GDM1 (cell line): ENCODE measurements at places on chromosomes 4 and X.

DNA sequence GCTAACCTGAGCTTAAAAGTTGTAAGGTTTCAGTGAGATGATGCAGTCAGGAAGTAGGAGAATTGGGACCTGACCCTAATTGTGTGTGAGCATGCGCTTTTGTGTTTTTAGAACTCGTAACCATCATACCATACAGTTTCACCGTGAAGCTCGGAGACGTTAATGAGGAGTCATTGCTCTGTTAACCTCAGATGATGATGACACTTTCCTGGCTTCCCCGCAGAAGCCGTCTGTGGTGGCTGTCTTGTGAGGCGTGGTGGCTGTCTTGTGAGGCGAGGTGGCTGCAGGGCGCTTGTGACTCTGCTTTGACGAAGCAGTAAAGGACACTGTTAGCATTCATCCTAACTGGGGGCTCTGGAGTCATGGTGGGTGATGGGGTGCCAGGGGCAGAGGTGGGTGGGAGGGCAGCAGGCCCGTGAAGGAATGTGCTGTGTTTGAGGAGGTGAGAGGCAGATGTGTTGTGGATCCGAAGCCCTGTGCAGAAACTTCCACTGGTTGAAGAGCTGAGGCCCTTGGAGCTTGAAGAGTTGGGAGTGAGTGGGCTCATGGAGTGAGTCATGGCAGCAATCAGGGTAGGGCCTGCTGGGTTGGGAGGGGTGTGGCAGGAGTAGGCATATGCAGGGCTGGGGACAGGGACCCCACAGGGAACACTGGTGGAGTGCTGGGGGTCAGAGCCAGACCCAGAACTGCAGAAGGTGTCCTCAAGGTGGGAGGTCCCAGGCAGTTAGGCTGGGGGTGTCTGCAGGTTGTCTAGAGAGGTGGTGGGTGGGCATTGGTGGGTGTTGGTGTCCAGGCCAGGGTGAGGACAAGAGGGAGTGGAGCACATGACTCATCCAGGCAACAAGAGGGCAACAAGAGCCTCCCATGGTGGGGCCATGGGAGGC is 57.4 kb downstream of the NSD2 start:
- no peak for DNase-seq

DNA sequence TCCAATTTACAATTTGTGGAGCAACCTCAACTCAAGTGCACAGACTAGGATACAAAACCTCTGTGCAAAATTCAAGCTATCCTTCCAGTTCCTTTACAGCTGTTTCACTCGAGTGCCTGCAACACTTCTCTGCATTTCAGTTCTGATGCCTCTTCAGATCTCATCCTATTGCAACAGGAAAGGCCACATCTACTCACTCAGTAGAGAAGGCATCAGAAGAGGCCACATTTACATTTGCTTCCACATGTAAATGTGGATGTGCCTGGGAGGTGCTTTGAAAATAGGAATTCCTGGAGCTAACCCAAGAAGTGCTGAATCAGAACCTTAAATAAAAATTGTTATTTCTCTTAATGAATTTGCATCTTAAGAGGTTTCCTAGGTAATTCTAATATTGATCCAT is 45.8 kb upstream of the SERTM2 start:
- DNase-seq = no peak

DNA sequence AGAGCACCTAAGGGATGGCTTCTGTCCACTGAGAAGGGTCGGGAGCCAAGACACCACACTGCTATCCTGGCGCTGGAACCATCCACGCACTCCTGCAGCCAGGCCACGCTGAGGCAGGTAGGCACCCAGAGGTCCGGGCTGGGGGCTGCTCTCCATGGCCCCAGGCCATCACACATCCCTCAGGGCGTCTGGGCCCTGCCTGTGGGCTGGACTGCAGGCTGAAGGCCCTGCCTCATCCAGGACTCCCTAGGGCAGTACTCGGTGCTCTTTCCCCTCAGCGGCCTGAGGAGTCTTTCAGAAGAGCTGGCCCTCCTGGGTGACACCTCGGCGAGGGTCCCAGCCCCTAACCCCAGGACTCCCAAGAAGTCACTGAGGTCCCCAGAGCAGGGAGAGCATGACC is 17.7 kb downstream of the FGFR3 start:
- DNase-seq = no peak

DNA sequence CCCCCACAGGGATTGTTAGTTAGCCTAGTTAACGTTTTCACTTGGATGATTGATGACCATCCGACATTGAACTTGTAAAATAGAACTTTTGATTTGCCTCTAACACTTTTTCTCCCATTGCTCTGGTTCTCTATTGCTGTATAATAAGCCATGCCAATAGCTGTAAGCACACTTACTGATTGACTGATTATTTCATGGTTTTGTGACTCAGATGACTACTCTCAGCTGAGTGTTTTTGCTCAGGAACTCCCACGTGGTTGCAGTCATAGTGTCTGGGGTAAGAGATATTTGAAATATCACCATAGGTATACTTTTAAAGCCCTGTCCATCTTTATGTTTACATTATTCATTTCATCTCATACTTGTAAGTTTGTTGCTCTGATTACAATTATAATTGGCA is 1285.5 kb downstream of the STIM2 start:
- no peak for DNase-seq

DNA sequence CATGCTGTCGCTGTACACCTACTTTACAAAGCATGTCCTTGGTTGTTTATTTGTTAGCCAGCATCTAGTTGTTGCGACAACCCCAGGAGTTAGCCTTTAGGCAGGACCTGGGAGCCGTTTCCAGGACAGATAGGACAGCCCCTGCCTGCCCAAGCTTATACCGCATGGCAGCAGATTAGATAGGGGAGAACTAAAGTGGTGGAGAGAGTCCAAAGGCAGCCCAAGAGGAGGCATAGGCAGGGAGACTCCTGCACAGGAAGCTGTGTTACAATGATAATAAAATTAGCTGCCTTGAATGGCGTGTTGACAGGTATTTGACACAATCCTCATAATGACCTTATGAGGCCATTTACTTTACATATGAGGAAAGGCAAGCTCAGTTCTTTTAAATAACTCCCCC is 13.0 kb downstream of the NSDHL start:
- DNase-seq = no peak
